RPMI8226 (cell line): ENCODE measurements at places on chromosomes 7 and 10.

DNA sequence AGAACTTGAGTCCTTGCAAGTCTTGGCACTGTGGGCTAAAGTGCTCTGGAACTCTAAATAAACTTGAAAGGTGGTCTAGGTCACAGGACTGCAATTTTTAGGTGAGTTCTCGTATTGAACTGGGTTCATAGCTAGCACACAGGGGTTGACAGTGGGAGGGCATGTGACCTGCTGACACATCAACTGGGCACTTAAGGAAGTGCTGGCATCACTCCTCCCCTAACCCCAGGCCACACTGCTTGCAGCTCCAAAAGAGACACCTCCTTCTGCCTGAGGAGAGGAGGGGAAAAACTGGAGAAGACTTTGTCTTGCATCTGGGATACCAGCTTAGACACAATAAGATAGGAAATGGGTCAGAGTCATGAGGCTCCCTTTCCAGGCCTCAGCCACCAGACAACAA lies 38.0 kb upstream of the AASS start:
- DNase-seq = no peak

DNA sequence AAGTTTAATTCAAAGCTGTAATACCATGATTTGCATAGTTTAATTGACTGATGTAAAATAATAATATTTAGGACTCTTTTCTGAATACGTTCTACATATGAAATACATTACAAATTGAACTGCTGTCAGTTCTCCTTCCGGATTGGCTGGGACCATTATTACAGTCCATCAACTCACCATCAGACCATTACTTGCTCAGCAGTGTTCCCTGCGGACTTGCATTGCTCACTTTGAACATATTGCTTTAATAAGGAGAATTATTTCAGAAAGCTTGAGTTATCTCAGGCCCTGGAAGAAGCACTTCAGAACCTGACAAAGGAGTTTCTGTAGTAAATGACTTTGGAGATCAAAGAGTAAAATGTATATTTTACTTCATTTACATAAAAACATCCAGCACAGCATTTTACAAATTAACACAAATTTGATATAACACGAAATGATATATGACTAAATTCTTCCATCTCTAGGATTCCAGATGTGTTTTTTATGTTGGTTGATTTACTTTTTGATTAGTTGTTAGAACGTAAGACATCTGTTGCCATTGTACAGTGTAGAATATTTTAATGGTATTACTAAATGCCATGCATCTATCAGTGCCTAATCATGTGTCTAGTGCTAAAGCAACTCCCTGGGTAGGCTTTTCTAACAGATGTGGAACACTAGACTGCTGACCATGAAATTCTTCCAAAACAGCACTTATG lies 418.5 kb upstream of the SEMA3A start:
- DNase-seq = no peak

DNA sequence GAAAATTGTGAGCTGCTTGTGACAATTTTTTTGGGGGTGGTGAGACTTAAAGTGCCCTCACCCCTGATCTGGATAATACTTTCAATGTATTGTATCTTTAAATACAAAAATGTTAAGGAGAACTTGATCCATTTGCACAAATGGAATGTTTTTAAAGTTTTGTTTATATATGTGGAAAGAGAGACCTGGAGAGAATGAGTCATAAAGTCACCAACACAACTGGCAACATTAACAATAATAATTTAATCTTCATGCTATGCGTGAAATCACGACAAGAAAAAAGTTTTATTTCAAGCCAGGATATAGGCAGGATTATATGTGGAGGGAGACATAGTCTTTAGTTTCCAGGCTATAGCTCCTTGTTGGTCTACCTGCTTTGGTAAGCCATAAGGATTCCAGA lies 537.5 kb downstream of the GPAM start:
- DNase-seq = no peak

GRCh38 chr7:116899308-116899707 lies 36.9 kb downstream of the CAPZA2 start:
- DNase-seq = no peak

GRCh38 chr7:41107330-41107937 lies 595.5 kb downstream of the INHBA start:
- no peak for DNase-seq
